Large intestine (tissue), 12 donors: ENCODE measurements at places on chromosomes 1 and 21. TPM values are rescaled to one million over a fixed set of nuclear protein-coding genes. Genes with fewer than 3 reads are reported as not detected.

DNA sequence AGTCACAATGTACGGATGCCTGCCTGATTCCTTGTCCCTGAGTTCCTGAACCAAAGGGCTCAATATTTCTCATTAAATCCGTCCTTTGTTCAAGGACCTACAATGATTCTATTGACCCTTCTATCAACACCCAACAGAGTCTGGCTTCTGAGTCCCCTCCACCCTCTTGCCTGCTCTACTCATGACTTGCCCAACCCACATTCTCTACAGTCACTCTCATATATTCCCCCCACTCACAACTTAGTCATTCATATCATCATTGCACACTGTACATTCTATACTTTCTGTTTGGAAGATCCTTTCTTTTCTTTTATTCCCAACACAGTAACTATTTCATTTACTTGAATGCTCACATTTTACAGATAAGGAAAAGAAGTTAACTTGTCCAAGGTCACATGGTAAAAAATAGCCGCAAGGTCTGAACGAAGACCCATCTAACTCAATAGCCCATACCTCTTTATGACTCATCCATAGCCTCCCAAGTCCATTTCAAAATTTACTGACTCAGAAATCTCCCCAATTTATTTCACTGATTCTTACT, 3.6 kb downstream of the OTUD7B start:
- no peak for DNase-seq
- H3K36me3 ChIP-seq = peaks cover 16% of the 10 kb centered on the region
- H3K27me3 ChIP-seq = no peaks in the 10 kb centered on the region
- H3K27ac ChIP-seq = no peak overlapping the region

GRCh38 chr1:41446851-41447610, 37.5 kb downstream of the EDN2 start:
- DNase-seq = no peak
- H3K4me1 ChIP-seq = peaks cover 21% of the 10 kb centered on the region
- no peaks in the 10 kb centered on the region for H3K36me3 ChIP-seq
- no peak overlapping the region for H3K27ac ChIP-seq
- H3K4me3 ChIP-seq = no peak overlapping the region
- H3K27me3 ChIP-seq = no peaks in the 10 kb centered on the region

DNA sequence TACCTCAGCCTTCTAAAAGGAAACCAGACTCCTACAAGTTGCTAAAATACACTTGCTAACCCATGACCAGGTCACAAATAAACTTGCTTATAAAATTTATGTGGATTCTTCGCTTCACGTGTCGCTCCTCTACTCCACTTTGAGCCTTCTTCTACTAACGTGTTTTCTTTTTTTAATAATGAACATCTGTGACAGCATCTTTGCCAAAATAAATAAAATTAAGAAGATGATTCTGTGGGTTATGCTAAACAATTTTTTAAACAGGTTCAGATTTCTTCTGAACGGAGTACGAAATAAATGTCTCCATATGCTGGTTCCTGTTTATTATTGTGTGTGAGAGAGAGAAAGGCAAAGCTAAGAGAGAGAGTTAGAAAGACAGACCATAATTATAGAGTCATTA, 735.8 kb downstream of the LTN1 start:
- no peak for DNase-seq
- peak overlapping the region; percentile 72 for H3K27ac ChIP-seq
- no peaks in the 10 kb centered on the region for H3K27me3 ChIP-seq
- no peak overlapping the region for H3K4me3 ChIP-seq

DNA sequence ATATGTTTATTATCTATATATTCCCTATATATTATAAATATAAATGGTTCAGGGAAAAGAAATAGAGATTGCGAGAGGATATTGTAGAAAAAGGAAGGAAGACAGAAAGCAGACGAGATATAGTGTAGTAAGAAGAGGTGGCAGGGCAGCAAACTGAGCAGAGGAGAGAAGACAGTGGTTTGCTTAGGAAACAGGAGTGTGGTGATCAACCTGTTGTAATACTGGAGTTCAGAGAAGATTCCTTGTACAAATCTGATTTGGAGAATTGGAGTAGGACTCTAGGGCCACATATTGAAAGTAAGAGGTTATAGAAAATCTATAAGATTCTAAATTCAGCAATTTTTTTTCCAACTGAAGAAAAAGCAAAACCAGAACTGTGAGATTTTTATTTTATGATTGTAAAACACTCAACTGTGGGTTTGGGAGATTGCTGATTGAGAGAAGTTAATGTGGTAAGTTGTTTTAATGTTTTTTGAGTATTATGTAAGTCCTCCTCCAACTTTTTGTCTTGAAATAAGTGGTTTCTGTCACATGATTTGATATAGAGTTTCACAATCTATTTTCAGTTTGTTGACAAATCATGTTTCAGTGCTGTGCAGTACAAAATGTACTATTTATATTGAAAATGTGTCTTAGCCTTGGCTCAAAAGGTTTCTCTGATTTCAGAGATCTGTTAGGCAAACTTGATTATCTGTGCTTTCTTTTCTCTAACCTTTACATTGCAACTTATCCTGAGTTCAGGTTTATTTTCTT, 9.6 kb upstream of the AMY2B start:
- H3K4me1 ChIP-seq = peaks cover 6% of the 10 kb centered on the region
- no peak for DNase-seq
- no peaks in the 10 kb centered on the region for H3K27me3 ChIP-seq
- no peak overlapping the region for H3K4me3 ChIP-seq

DNA sequence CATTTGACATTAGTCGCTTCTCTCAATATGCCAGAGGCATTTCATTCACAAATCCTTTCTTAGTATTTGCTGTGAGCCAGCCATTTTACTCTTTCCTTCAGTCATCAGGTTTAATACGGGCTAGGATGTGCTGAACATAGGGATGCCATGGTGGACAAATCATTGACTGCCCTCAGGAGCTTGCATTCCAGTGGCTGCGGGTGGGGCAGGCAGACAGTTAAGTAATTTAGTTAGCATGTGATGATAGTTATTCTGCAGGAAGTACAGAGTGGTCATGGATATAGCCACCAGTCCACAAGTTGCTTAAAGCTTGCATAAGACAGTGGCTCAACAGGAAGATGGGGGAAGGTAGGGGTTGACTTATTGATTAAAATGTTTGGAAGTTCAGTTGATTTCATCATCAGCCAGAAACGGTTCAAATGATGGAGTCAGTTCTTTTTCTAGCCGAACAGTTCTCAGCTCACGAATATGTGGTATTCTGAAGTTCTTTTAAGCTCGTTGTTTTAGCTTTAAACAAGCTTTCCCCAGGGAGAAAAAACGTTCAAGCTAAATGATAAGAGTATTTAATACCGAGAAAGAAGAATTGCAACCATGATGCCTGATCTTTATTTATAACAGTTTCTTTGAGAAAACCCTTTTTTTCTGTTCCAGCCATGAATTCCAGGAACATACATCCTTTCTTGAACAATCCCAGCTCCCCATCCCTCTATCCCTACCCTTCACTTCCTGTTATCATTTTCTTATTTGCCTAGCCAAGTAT, 1.4 kb downstream of the SLC22A15 start:
- H3K27me3 ChIP-seq = no peaks in the 10 kb centered on the region
- H3K27ac ChIP-seq = peak overlapping the region; percentile 6
- no peaks in the 10 kb centered on the region for H3K36me3 ChIP-seq
- H3K4me3 ChIP-seq = no peak overlapping the region

DNA sequence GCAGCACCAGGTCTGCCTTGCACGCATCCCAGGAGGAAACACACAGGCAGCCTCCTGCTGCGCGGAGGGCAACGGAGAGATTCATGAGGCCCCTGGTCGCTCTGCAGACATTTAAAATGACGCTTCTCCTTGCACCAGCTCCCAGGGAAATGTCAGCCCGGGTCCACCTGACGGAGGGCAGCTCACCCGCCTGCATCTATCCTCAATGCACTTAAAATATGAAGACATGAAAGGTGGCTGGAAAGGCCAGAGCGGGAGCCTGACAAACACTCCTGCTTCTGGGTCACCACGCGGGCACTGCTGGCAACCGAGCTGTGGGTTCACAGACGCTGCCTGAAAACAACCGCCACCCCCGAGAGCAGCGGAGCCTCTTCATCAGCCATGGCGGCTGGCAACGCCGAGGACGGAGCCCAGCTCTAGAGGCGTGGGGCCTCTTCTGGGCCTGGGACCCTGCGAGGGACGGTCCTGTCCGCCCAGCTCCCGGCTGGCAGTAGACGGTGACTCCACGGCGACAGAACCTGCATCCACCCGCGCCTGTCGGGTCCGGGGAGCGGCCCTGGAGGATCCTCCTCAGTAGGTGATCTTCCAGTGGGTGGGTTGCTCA, 22.7 kb downstream of the POFUT2 start:
- no peaks in the 10 kb centered on the region for H3K27me3 ChIP-seq
- H3K4me3 ChIP-seq = no peak overlapping the region
- H3K36me3 ChIP-seq = peaks cover 49% of the 10 kb centered on the region
- peaks cover 3% of the 10 kb centered on the region for H3K4me1 ChIP-seq
- no peak overlapping the region for H3K27ac ChIP-seq

GRCh38 chr1:235999259-235999925, 65.5 kb downstream of the NID1 start:
- no peaks in the 10 kb centered on the region for H3K4me1 ChIP-seq
- DNase-seq = peak; percentile 16
- H3K27me3 ChIP-seq = no peaks in the 10 kb centered on the region
- peak overlapping the region; percentile 10 for H3K27ac ChIP-seq
- peaks cover 8% of the 10 kb centered on the region for H3K36me3 ChIP-seq

- peaks cover 48% of the 10 kb centered on the region for H3K36me3 ChIP-seq
- no peak overlapping the region for H3K27ac ChIP-seq
- no peaks in the 10 kb centered on the region for H3K4me1 ChIP-seq
Observed at GRCh38 chr1:40078512-40079333, 18.3 kb downstream of the PPT1 start.

GRCh38 chr1:27153549-27153886, 1.4 kb downstream of the SLC9A1 start:
- DNase-seq = no peak
- H3K27ac ChIP-seq = peak overlapping the region; percentile 43

DNA sequence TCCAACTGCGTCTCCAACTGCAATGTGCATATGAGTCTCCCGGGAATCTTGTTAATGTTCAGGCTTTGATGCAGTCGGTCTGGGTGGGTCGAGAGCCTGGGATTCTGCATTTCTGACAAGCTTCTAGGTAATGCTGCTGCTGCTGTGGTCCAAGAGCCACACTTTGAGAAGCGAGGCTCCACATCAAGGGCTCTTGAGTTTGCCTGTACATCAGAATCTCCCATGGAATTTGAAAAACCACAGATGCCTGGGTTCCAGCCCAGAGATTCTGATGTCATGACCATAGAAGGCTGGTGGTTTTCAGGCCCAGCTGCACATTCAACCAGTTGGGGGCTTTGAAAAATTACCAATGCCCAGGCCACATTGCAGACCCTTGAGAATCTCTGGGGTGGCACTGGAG, 93.9 kb upstream of the TARDBP start:
- no peaks in the 10 kb centered on the region for H3K27me3 ChIP-seq
- H3K36me3 ChIP-seq = no peaks in the 10 kb centered on the region
- no peaks in the 10 kb centered on the region for H3K4me1 ChIP-seq

- peaks cover 8% of the 10 kb centered on the region for H3K36me3 ChIP-seq
- no peaks in the 10 kb centered on the region for H3K4me1 ChIP-seq
- no peak overlapping the region for H3K27ac ChIP-seq
- no peaks in the 10 kb centered on the region for H3K27me3 ChIP-seq
- no peak for DNase-seq
Observed at GRCh38 chr1:46043458-46044017, 88.9 kb downstream of the PIK3R3 start.

The TRIM17 gene
- polyA plus RNA-seq = 1.3 TPM

The FAM43B gene
- polyA plus RNA-seq = 0.31 TPM
